ENCODE measurements at places on chromosomes 5 and 9.
A peak's percentile ranks its signal among the peaks of the same experiment; 100 is the strongest.

- no peak for DNase-seq
Measured at GRCh38 chr5:180806351-180807011, 3.9 kb upstream of the MGAT1 start.

GRCh38 chr5:68067976-68068603 lies 147.5 kb upstream of the PIK3R1 start:
- no peak for DNase-seq

- no peak for DNase-seq
Measured at GRCh38 chr9:9752722-9753121, 860.1 kb downstream of the PTPRD start.

GRCh38 chr9:35254237-35254636 lies 92.4 kb downstream of the UNC13B start:
- DNase-seq: peak; percentile 12

- no peak for DNase-seq
Measured at GRCh38 chr5:53856506-53856905, 296.1 kb downstream of the NDUFS4 start.

DNA sequence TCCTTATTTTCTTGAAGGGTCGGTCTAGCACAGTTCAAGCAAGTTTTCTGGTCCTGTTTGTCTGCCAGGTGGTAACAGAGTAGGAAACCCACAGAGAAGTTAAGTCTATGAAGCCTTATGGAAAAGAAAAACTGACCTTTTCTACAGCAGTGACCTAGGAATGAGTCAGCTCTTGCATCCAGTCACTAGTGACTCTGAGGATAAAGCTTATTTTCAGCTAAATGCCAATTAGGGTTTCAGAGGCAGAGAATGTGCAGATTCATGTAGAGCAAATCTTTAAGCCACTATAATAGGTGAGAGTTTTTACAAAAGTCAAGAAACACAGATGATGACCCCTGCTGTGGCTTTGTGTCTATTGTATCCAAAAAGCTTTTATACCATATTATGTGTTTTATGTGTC lies 100.7 kb downstream of the CWC27 start:
- no peak for DNase-seq

- no peak for DNase-seq
Measured at GRCh38 chr9:115691693-115692092, 461.9 kb upstream of the PAPPA start.

- DNase-seq: no peak
Measured at GRCh38 chr5:71873191-71873591, 154.1 kb downstream of the CARTPT start.

GRCh38 chr9:120965344-120966012 lies 38.9 kb upstream of the TRAF1 start:
- peak; percentile 66 for DNase-seq

GRCh38 chr5:143758750-143759149 lies 53.2 kb upstream of the HMHB1 start:
- DNase-seq: no peak

GRCh38 chr9:107637421-107638420 lies 148.2 kb upstream of the KLF4 start:
- DNase-seq: no peak

- DNase-seq: no peak
Measured at GRCh38 chr5:78472469-78473106, 112.2 kb downstream of the SCAMP1 start.

GRCh38 chr5:7673658-7674057 lies 177.3 kb downstream of the CFAP90 start:
- no peak for DNase-seq

- DNase-seq: no peak
Measured at GRCh38 chr5:135353952-135354721, 44.9 kb downstream of the MACROH2A1 start.

DNA sequence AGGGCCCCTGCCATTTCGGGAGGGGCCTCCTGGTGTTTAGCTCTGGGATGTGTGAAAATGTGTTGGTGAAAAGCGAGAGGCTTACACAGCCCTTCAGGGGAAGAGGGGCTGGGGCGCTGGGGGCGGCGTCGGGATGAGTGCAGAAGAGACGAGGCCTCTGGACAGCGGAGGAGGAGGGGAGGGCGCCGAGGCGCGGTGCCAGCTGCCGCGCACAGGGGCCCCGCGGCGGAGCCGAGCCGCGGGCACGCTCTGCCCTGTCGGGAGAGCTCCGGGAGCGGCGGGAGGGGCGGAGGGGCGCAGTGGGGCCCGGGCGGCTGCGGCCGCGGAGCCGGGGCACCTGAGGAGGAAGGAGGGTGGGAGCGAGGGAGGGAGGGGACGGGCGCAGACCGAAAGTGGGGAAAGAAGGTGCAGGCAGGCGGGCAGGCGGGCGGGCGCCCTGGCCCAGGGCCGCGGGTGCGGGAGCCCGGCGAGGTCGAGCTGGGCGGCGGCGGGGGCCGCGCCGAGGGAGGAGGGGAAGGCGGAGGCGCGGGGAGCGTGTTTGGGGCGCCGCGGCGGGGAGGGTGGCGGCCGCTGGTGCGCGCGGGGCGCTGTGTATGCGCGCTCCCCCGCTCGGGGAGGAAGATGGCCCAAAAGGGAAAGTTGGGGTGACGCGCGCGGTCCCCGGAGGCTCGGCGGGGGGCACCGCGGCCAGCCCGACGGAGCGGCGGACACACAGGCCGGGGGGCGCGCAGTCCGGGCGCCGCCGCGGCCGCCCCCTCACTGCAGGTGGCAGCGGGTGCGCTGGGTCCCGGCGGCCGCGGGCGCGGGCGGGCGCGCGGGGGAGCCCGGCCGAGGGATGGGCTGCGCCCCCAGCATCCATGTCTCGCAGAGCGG lies at the start of gene PDE8B:
PDE8B (plus strand) TSS at position 590 of the 873 bp plus-strand sequence; CDS start at position 836, 246 bp downstream.
- DNase-seq: no peak

DNA sequence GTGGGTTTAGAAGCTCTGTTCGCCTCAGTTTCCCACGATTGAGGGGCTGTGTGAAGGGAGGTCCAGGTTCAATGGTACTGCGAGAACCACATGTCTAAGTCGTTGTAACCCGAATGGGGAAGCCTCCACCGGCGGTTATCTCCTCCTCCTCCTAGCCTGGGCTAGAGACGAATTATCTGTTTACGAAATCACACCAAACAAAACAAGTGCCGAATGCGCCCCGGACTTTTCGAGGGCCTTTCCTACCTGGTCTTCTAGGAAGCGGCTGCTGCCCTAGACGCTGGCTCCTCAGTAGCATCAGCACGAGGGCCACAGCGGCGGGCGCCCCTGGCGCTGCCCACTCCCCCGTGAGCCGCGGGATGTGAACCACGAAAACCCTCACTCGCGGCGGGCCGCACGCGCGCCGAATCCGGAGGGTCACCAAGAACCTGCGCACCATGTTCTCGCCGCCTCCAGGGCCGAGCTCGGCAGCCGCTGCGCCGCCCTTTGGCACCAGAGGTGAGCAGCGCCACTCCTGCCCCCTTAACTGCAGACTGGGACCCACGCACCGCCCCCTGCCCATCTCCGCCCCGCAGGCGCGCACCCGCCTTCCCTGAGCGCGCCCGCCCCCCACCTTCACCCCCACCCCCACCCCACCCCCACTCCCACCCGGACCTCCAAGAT lies at the start of gene CDKN2A:
CDKN2A (minus strand) TSS at position 500 of the 663 bp plus-strand sequence.
- no peak for DNase-seq

DNA sequence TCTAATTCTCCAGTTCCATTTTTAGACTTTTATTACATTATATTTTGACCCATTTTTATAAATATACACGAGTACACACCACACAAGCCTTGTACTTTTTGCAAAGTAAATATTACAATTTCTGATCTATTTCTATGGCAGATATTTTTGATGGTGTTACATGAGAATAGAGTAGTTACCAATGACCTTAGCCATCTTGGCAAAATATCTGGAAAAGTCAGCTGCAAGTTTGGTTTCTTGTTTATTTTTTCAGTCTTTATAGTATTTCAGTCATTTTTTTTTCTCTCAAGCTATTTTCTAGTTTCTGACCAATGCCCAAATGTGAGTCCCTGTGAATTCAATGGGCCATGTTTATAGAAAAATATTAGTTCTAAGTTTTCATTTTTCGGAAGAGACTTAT lies 64.0 kb upstream of the TMC1 start:
- DNase-seq: no peak

DNA sequence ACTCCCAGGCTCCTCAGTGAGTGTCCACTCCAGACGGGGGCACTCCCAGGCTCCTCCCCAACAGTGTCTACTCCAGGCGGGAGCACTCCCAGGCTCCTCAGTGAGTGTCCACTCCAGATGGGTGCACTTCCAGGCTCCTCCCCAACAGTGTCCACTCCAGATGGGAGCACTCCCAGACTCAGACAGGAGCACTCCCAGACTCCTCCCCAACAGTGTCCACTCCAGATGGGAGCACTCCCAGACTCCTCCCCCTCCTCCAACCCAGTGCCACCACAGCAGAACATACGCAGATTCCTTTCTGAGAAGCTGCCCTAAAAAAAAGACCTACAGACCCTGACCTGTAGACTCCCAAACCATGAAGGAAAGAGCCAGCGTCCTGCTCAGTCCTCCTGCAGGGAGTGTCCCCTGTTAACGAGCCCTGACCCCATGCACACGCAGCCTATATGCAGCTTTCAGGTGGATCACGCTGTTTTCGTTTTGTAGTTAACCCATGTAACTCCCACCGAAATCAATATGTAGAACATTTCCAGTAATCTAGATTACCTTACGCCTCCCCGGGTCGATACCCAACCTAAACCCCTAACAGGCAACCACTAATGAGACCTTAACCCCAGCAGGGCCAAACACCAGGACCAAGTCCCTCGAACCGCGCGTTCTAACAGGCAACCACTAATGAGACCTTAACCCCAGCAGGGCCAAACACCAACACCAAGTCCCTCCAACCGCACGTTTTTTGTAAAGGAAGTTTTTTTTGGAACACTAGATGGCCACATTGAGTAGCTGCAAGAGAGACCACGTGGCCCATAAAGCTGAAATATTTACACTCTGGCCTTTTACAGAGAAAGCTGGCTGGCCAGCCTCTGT lies 15.7 kb downstream of the PNPLA7 start:
- peak; percentile 18 for DNase-seq

- DNase-seq: no peak
Measured at GRCh38 chr9:77541055-77541454, 107.1 kb downstream of the GNA14 start.

GRCh38 chr9:71122421-71122820 lies 1.0 kb upstream of the TRPM3 start:
- DNase-seq: no peak

GRCh38 chr5:90803876-90804275 lies 245.3 kb downstream of the ADGRV1 start:
- DNase-seq: no peak

DNA sequence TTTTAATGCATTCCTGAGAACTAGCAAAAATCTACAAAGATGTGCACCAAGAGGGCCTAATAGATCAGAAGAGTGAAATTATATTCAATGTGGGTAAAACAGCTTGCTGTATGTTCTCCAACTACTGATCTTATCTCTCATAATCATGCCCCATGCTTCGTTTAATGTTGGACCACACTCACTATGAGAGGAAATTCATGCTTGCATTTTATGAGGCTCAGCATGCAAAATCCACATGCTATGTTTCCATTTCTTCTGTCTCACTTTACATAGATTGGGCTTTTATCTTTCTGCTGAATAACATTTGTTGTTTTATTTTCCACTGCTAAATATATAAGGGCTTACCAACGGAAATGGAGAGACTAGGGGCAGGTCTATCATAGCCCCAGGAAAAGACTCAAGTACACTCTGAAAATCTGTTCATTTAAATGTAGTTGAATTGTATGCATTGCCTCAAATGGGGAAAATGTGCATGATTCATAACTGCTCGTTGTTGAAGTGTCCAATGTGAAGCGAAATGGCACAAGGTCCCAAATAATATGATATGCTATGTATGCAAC lies 474.2 kb downstream of the EFNA5 start:
- DNase-seq: peak; percentile 99

- no peak for DNase-seq
Measured at GRCh38 chr5:103605277-103605676, 42.7 kb upstream of the NUDT12 start.

DNA sequence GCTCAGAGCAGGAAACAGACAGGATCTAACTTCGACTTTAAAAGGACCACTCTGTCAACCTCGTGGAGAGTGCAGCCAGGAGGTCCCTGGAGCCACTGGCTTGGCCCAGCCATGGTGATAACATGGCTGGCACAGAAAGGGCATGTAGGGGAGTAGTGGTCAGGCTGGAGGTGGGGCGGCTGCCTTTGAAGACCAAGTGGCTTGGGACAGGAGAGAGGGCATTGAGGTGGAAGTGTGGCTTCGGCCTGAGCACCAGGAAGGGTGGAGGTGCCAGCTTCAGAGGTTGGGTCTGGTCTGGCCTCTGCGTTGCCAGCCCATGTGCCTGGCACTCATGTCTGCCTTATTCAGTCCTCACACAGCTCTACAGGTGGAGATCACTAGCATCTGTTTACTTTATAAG lies 270.0 kb downstream of the NSG2 start:
- no peak for DNase-seq

GRCh38 chr9:69937360-69937759 lies 106.3 kb upstream of the MAMDC2 start:
- no peak for DNase-seq

GRCh38 chr9:19623941-19624340 lies 164.9 kb downstream of the SLC24A2 start:
- no peak for DNase-seq

- no peak for DNase-seq
Measured at GRCh38 chr9:90024823-90025222, 420.0 kb downstream of the GADD45G start.

DNA sequence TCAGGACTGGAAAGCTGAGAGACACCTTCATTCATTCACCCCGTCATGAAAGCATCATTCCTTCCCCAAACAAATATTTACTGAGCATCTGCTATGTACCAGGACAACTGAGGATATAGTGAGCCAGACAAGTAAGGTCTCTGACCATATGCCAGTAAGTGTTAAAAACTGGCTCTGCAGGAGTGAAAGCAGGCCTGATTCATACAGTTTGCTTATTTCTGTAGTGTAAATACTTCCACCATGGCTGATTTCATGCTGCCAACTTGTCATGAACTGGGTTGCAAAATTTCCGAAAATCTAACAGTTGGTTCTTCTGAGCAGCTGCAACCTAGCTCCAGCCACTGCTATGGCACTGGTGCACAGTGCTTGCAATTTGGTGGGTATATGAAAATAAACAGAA lies 68.1 kb downstream of the YIPF5 start:
- DNase-seq: no peak

- DNase-seq: no peak
Measured at GRCh38 chr9:108643731-108644510, 211.9 kb downstream of the ACTL7B start.

GRCh38 chr5:145499483-145499882 lies 335.7 kb downstream of the PRELID2 start:
- DNase-seq: no peak

- DNase-seq: no peak
Measured at GRCh38 chr9:85212887-85213286, 528.9 kb downstream of the AGTPBP1 start.

DNA sequence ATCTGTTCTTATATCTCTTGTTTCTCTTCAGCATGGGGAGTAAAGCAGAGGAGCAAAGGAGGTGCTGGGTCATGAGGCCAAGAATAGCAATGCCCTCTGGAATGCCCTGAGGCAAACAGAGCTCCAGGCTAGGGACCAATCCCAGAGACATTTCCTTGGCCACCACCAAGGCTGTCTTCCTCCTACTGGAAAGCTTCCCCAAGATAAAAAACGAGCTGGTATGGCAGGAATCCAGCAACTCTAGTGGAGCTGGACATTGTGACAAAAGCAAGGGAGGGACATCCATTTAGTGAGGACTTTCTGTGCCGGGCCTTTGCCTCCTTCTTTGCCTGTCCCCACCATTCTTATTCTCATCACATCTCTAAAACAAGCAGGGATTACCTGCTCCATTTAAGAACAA lies 161.6 kb downstream of the ASTN2 start:
- DNase-seq: no peak

GRCh38 chr5:6543346-6543730 lies 89.5 kb downstream of the NSUN2 start:
- DNase-seq: no peak
